ENCODE measurements at places on chromosomes 16 and 17. TPM values are rescaled to one million over a fixed set of nuclear protein-coding genes. Genes with fewer than 3 reads are reported as not detected.

The ABCA6 gene
- total RNA-seq: 31.7 TPM

The MT2A gene
- 117 TPM for total RNA-seq

The CXCL16 gene
- 0.63 TPM for total RNA-seq

The GCGR gene
- total RNA-seq: not detected

The RPL26 gene
- total RNA-seq: 3,512 TPM

The GGNBP2 gene
- total RNA-seq: 76.1 TPM

The ZG16B gene
- 0.16 TPM for total RNA-seq

The CACNG1 gene
- not detected for total RNA-seq

The LUC7L3 gene
- 37.7 TPM for total RNA-seq

The PSKH1 gene
- 13.4 TPM for total RNA-seq

The FBXL20 gene
- 11.9 TPM for total RNA-seq

The SOX15 gene
- 0.32 TPM for total RNA-seq

The RPGRIP1L gene
- total RNA-seq: 7.4 TPM

The ATP2A3 gene
- 3.8 TPM for total RNA-seq

The ITGAX gene
- total RNA-seq: under 0.01 TPM

The PRRT2 gene
- 4.4 TPM for total RNA-seq

Measured in bronchial smooth muscle cell (primary cell).